Activated CD4-positive, CD25-positive, alpha-beta regulatory T cell (primary cell): ENCODE measurements at places on chromosomes 11 and 22.
A peak's percentile ranks its signal among the peaks of the same experiment; 100 is the strongest.

GRCh38 chr22:38193580-38193979 lies 8.2 kb upstream of the MAFF start:
- no peak for DNase-seq

DNA sequence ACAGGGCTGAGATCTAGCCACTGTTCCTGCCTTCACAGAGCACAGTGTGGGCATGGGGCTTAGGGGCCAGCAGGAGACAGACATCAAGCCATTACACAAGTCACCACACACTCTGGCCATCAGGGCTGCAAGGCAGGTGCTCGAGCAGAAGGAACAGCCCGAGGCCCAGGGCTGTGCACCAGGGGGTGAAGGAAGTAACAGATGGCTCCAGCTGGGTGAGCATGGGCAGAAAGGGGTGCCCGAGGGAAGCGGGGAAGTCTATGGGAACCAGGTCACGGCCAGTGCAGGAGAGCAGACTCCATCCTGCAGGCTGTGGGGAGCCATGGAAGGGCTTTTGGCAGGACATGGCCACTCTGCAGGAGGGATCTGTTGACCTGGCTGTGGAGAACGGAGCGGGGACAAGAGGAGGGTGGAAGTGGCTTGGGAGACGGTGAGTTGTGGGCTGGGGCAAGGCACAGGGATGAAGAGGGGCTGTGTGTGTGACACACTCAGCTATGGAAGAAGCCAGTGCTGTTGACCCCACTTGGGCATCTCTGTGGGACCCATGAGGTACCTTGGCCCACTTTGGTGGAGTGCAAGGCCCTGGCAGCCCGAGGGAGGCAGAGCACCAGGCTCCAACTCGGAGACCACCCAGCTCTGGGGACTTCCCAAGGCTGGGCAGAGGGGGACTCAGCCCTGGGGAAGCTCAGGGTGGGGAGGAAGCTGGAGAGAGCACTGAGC lies 3.6 kb downstream of the C11orf68 start:
- DNase-seq, result no peak

GRCh38 chr11:89458716-89459115 lies 32.5 kb downstream of the NOX4 start:
- DNase-seq, result no peak

GRCh38 chr11:57649826-57650738 lies at the start of gene YPEL4:
TSS of gene YPEL4 (minus strand) at chr11:57649912. CDS start at chr11:57647107, 2,805 bp downstream.
- peak; percentile 73 for DNase-seq

GRCh38 chr11:71542879-71543777 lies 5.1 kb upstream of the KRTAP5-9 start:
- no peak for DNase-seq

DNA sequence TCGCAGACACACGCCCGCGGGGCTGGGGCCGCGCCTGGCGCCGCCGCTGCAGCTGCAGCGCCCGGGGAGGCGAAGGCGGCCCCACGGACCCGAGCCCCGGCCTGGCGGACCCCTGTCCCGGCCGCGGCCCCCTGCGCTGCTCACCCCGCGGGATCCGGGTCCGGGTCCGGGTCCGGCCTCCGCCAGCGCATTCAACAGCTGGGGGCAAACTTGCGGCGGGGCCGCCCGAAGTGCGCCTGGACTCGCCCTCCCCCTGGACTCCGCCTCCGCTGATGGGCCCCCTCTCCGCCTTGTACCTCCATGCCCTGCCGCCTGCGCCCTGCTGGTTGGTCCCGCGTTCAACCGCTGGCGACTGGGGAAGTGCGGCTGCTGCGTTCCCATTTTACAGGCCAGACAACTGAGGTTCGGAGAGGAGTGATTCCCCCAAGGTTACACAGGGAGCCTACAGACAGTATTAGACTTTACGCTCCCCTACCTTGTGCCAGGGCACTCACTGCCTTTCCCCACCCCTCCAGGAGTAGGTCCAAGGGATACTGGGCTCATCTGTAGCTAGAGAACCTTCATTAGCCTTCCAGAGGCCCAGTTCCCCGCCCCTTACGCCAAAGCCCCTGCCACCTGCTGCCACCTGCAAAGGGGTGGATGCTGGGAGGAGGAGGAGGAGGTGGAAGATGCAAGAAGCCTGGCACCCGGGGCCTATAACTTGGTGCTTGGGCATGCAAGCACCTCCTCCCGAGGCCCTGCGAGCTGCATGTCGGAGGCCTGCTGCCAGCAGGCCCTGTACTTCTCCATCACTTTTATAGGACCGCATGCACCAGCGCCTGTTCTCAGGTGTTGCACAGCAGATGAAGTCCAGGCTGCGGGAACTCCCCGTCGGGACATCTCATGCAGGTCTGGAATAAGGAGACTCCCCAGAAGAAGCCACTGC lies 694 bp upstream of the ELFN2 start:
- DNase-seq, result no peak

- DNase-seq, result no peak
Measured at GRCh38 chr11:12008790-12009616, 577 bp upstream of the DKK3 start.
